K562 (cell line): ENCODE measurements at places on chromosomes 11 and 22.
A peak's percentile ranks its signal among the peaks of the same experiment; 100 is the strongest.

- DNase-seq: no peak
Observed at GRCh38 chr22:21921184-21921721, 31.4 kb downstream of the PPM1F start.

DNA sequence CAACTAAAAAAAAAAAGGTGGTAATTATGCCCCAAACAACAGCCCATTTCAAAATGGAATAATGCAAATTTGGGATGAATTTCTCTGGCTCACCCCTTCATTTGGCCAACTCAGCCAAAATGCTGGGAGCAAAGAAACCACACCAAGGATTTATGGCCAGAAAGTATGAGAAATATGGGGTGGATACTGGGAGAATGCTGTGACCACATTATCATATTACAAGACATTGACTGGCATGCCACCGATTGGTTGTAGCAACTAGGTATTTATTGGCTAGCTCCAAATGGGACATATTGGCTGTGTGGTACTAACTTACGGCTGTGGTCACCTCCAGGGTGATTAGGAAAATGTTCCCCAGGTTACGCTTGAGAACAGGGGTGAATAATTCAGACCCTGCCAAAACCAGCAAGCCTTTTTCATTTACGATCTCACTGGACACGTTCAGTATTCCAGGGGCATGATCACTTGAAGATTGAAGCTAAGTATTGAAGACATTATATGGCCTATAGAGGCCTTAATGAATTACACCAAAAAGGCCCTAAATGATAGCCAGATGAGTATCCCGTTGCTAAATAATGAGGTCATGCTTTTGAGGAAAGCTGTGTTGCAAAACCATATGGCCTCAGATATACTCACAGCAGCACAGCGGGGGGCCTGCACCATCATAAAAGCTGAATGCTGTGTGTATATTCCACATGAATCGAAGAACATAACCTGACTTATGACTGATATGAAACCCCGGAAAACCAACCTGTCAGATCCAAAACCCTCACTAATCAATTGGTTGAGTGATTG lies 3.8 kb upstream of the FDX1 start:
- peak; percentile 18 for DNase-seq

GRCh38 chr22:23110922-23111527 lies 30.8 kb downstream of the RSPH14 start:
- DNase-seq: peak; percentile 60

GRCh38 chr11:68632802-68633201 lies 51.5 kb upstream of the GAL start:
- peak; percentile 57 for DNase-seq

DNA sequence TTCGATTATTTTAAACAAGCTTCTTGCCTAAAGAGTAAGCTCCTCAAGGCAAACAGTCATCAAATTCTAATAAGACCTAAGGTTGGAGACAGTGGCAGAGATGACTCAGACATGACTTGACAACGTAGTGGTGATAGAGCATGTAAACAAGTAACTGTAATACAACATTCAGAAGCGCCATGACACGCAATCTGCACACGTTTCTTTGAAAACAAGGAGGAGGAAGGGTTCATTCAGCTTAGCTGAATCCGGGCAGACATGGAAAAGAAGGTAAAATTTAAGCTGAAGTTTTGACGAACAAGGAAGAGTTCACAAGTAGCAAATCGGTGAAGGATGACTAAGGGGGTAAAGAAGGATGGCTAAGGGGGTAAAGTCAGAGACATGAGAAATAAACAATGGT lies 152.4 kb upstream of the ZC3H12C start:
- peak; percentile 23 for DNase-seq

- no peak for DNase-seq
Observed at GRCh38 chr22:26302726-26303125, 126.3 kb upstream of the ASPHD2 start.

- DNase-seq: no peak
Observed at GRCh38 chr22:38849811-38850210, 6.0 kb upstream of the NPTXR start.

DNA sequence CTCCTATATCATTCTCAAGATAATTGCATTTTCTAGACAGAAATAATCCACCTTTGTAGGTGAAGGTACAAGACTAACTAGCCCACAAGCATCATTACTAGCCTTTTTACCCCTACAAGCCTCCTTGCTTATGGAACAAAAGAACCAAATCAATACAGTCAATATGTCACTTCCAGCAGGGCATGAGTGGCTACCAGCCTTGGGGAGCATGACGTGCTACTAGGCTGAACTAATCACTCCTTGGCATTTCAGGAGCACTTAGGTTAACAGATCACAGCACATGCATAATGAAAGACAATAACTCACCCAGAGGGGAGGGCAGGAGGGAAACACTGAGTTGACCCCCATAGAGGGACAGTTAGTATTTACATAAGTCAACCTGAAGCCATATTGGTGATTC lies 2.7 kb downstream of the DRD2 start:
- DNase-seq: no peak

DNA sequence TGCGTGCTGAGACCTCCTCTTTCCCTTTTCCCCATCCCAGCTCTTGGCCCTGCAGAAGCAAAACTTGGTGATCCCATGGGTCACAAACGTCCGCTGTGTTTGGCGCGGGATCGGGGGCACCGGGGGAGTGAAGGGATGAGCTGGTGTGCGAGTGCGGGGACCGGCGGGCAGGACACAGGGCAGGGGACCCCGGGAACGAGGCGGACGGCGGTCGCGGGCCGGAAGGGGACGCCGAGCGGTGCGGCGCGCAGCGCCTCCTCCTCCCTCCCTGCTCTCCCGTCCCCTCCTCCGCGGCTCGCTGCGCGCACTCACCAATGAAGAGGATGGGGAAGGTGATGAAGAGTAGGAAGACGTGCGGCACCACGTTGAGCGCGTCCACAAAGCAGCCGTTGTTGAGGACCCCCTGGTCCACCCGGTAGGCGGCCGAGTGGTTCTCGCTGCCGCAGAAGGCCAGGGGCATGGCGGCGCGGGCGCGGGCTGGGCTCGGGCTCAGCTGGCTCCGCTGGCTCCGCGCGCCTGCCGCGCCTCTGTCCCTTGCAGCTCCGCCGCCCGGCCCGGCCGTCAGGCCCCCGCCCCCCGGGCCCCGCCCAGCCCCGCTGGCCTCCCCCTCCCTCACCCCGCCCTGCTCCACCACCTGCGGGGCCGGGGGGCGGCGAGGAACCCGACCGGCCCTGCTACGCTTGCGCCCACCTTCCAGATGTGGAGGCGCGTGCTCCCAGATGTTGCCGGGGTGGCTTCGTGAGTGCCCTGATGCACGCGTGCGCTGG lies at the start of gene ABCC8:
TSS of gene ABCC8 (minus strand) at position 529 of the 767 bp plus-strand sequence. CDS start at position 460, 69 bp downstream.
- DNase-seq: peak; percentile 44

DNA sequence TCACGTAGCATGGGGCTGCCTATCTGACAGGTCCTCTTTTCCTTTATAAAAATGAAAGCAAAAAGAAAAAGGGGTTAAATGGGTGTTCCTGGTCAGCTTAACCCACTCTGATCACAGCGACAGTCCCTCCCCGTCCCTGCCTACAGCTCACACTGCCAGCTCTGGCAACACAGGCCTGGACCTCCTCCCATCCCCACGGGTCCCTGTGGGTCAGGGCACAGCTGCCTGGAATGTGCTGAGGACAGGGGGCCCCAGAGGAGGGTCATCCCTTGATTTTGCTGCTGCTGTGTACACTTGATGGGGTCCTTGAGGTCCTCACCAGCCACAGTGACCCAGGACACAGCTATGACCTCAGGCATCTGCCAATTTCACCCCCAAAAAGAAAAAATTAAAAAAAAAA lies 29.6 kb upstream of the CYP2D6 start:
- DNase-seq: no peak

GRCh38 chr22:37186228-37186996 lies 1.6 kb downstream of the C1QTNF6 start:
- DNase-seq: peak; percentile 72

DNA sequence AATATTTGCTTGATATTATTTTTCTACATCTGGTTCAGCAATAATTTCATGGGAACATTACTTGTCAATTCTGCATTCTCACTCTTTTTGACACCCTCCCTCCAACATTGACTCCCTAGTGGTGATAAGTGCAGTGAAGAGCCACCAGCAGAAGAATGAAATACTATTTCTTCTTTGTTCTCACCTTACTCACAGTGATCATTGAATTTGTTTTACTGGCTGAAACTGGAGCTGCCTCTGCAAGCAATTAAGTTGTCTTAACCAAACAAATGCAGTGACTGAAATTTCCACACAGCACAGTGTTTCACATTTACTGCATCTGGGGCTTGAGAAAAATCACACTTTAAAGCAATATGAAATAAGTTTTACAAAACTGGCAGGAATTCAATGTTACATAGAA lies 189.8 kb downstream of the JRKL start:
- DNase-seq: no peak

DNA sequence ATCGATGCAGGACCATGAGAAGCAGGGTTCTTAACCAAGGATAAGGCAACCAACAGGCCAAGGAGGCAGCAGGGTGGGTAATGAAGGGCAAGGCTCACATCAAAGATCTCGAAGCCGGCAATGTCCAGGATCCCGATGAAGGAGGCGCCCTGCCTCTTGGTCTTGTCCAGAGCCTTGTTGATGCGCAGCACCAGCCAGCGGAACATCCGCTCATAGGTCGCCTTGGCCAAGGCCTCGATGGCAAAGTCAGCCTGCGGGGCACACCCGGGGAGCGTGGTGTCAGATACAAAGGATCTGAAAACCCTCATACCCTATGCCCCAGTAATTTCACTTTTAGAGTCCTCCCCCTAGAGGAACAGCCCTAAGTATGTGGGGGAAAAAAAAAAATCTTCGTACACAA lies 63.5 kb downstream of the APOL1 start:
- no peak for DNase-seq

DNA sequence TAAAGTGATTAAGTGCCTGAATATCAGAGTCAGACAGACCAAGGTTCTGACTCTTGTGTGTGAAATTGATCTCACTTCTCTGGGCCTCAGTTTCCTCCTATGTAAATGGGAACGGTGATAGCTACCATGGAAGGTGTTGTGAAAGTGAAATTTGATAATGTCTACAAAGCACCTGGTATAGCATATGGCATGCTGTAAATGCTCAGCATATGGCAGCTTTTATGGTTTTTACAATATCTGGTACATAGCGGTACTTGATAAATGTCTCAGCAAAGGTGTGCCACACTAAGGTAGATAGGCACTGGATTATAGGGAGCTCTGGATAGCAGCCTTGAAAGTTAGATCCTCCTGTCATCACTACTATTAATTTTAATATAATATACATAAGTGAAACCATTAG lies 19.9 kb downstream of the POU2AF2 start:
- no peak for DNase-seq

DNA sequence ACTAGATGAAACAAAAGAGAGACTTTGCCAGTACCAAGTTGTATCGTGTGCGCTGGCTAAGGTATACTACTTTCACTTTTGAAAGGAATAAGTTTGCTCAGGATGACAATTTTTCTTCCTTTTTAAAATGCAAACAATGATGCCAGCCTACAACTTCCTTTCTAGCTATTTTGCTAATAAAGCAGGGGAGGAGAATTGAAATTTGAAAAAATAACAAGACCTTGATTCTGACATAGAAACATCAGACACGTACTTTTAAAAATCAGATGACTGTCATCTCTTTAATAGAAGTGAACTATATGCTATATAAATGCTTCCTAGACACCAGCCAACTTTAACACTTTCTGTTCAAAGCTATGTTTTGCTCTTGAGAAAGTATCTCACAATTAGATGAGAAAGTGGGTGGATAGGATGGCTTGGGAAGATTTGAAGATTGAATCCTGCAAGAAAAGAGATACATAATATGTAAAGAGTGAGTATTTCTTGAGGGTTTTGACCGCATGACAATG lies 41.7 kb upstream of the BLID start:
- no peak for DNase-seq

DNA sequence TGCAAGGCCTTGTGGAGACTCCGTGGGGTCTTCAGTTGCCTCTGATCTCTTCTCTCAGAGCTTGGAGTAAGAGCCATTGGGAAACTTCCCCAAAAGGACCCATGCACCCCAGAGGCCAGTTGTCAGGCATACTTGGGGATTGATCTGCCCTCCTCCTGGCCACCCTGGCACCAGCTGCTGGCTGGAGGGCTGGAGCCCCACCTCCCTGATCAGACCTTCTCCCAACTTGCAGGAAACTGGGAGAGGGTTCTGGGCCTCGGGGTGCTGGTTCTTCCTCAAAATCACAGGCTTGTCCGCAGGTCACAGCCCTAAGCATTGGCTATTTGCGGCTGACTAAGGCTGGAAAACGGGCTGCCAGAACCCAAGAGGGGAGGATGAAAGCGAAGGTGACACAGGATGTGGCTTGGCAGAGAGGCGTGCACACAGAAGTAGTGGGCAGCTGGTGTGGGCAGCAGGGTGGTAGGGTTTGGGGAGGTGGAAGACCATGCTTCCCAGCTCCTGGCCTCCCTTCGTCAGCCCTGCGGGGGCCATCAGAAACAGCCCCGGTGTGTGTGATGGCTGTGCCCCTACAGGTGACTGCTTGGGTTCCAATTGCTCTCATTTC lies 1.3 kb upstream of the DGKZ start:
- DNase-seq: no peak

DNA sequence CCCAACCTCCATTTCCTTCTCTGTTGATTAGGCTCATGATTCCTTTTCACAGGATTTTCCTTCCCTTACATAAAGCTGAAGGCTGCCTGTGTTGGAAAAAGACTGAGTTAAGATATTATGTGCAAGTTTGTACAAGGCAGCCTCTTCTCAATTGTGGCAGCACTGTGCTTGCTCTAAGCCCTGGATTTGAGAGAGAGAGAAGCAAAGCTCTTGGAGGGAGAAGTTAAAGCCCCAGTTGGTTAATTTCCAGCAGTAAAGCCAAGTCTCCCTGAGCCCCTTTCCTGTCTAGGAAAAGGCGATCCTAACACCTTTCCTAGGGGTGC lies 128.3 kb upstream of the SESN3 start:
- no peak for DNase-seq

- DNase-seq: no peak
Observed at GRCh38 chr11:60362241-60362640, 16.1 kb upstream of the MS4A7 start.
